Esophagus squamous epithelium (tissue), 5 donors: ENCODE measurements at places on chromosomes 5 and 9.

DNA sequence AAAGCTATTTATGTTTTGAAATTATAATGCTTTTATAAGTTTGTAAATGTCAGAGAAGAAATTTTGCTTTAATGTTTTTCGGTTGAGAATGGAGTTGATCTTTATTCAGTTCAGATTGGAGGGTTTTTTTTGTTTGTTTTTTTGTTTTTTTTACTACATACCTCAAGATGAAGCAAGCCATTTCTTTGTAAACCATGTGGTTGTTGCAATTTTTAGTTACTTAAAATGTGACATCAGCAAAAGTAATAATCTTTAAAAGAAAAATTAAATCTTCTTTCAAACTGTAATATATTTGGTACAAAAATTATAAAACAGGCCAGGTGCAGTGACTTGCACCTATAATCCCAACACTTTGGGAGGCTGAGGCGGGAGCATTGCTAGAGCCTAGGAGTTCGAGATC is 102.6 kb downstream of the CDC42SE2 start:
- DNase-seq, result no peak

DNA sequence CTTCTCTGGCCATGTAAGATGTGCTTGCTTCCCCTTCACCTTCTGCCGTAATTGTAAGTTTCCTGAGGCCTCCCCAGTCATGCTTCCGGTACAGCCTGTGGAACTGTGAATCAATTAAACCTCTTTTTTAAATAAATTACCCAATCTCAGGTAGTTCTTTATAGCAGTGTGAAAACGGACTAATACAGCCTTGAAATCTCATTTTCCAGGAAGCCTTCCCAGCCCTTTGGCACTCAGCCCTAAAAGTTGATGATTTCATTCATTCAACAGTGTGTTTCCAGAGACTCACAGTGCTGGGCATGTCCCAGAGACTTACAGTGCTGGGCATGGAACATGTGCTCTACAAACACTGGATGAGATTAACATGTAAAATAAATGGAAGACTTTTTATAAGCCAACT is 135.8 kb downstream of the DCP2 start:
- DNase-seq, result no peak

- DNase-seq, result no peak
Observed at GRCh38 chr5:133118741-133119140, 66.9 kb downstream of the HSPA4 start.

- DNase-seq, result no peak
Observed at GRCh38 chr5:169503886-169504285, 79.7 kb upstream of the SPDL1 start.

- DNase-seq, result no peak
Observed at GRCh38 chr5:124001036-124001615, 489.1 kb downstream of the CSNK1G3 start.

DNA sequence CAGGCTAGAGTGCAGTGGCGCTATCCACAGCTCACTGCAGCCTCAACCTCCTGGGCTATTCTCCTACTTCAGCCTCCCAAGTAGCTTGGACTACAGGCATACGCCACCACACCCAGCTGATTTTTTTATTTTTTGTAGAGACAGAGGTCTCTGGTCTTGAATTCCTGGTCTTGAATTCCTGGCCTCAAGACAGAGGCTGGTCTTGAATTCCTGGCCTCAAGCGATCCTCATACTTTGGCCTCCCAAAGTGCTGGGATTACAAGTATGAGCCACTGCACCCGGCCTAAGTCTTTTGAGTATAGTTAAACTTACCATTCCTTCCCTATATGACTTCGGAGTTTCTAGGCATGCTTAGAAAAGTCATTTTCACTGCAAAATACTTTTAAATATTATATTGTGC is 29.4 kb downstream of the ECPAS start:
- no peak for DNase-seq

- DNase-seq, result no peak
Observed at GRCh38 chr5:176629853-176630680, at the start of the genes EIF4E1B and SNCB. EIF4E1B (plus strand) TSS chr5:176630675; CDS start chr5:176642788, 12,113 bp downstream. SNCB (minus strand) TSS chr5:176630534; CDS start chr5:176629654, 880 bp downstream.

DNA sequence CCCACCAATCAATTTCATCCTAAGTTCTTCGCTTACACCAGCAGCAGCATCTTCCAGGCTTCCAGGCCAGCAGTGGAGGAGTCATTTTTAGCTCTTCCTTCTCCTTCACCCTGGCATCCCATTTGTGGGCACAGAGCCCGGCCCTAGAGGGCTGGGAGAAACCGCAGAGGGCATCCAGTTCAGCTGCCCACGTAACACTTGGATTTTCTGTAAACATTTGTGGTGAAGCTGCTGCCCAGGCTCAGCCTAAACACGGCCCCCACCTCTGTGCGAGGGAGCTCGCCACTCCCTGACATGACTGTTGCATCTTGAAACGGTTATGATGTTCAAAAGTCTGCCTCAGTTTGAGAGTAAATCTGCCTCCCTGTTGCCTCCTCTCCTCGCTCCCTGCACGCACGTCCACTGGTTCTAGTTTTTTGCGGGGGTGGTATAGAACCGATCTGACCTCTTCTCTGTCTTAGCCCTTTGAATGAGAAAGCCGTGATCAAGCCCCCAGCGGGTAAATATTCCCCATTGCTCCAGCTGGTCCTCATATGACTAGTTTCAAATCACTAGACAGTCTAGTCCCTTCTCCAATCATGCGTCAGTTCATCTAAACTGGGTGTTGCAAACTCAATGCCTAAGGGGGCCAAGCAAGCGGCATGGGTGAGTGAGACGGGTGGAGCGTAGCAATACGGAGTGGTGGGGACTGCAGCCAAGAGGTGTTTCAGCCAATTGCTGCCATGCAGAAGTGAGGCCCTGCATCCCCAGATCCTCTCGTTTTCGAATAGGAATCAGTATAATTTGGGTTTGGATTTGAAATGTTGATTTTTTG is 34.9 kb upstream of the N4BP3 start:
- DNase-seq, result no peak

- no peak for DNase-seq
Observed at GRCh38 chr5:32834251-32834650, 123.1 kb downstream of the NPR3 start.

DNA sequence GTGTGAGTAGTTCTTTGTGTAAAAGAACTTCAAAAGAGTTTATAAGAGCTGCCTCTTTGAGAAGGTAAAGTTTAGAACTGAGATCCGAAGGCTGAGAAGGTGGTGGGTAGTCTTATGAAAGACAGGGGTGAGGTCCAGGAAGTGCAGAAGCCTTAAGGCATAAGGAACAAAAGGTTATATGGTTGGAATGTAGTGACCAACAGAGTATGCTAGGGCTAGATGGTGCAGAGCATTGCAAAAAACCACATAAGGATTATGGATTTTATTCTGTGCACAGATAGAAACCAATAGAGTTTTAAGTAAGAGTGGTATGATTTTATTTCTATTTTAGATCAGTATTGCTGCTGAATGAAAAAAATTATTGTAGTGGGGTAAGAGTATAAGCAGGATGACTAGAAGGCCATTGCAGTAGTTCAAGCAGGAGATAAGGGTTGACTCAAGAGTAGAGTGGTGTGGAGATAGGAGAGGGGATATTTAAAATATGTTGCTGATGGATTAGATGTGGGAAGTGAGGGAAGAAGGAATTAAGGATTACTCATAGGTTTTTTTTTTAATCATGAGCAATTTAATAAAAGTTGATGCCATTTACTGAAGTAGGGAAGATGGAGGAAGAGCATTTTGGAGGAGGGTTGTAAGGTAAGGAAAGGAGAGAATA is 3.7 kb downstream of the RECK start:
- no peak for DNase-seq

DNA sequence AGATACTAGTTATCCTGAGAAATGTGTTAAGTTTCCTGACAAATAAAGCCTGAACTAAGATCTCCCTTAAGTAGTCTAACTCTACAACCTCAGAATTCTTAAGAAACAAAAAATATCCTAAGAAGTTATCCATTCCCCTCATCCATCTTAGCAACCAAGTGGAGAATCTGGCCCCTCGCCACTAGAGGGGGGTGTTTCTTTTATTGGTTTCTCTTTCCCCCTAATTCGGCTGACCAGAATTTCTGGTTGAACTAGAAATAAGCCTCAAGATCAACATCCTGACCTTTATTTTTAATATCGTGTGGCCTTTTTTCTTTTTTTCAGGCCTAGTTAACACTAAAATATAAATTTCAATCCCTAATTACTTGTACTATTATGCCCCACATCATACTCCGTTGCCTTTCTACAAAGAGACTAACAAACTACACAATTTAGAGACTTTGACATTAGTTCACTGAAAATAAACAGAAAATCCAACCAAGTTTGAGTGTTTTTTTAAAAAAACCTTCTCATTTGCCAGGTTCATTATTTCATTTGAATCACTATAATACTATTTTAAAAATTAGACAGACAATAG is 14.3 kb upstream of the NR4A3 start:
- no peak for DNase-seq

- no peak for DNase-seq
Observed at GRCh38 chr9:110588296-110588695, 8.8 kb upstream of the SVEP1 start.

GRCh38 chr5:135466178-135467050 is 14.3 kb upstream of the TIFAB start:
- no peak for DNase-seq

GRCh38 chr5:74055486-74056106 is 429.6 kb downstream of the ARHGEF28 start:
- no peak for DNase-seq

- no peak for DNase-seq
Observed at GRCh38 chr9:106065579-106066214, 371.4 kb downstream of the TMEM38B start.

GRCh38 chr5:30918171-30918570 is 275.3 kb upstream of the CDH6 start:
- no peak for DNase-seq

GRCh38 chr5:38257308-38258041 is 884 bp upstream of the EGFLAM start:
- DNase-seq, result no peak

- no peak for DNase-seq
Observed at GRCh38 chr5:113108485-113108884, 131.9 kb downstream of the DCP2 start.

DNA sequence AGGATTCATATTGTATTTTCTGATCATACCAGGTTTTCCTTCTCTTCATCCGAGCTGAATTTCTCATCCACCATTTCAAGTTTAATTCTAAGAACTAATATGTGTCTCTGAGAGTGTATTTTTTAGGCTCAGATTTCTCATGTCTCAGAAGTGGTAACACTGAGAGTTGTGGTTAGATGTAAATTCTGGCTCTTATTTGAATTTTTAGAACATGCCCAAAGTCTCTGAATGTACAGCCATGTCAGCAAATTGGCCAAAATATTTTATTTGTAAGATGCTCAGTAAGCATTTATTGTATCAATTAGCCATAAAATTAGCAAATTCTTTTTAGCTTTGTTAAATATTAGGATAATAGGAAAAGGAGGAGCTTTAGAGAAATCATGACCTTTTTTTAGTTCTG is 16.6 kb downstream of the SV2C start:
- no peak for DNase-seq

DNA sequence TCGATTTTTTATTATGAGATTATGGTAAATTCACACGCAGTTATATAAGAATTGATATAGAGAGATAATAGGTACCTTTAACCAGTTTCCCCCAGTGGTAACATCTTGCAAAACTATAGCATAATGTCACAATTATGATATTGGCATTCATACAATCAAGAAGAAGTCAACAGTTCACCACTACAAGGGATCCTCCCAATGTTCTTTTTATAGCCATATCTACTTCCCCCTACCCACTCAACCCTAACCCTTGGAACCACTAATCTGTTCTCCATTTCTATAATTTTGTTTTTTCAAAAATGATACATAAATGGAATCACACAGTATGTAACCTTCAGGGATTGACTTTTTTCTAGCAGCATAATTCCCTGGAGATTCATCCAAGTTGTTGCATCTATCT is 9.8 kb downstream of the ACTL7B start:
- no peak for DNase-seq

DNA sequence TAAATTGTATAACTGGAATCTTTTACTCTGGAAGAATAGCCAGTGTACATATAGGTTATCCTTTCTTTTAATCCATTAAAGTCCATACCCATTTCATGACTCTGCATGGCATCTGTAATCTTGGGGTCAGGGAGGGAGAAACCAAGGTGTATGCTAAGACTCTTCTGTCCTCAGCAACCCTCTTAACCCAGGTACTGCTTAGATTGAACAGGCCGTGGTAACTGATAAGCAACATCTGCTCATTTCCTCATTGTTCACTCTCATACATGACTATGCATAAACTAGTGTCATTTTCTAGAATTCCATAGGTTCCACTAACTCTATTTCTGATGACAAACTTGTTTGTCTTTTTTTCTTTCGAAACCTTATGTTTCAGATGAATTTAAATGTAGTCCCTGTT is 69.3 kb upstream of the IFNE start:
- no peak for DNase-seq

DNA sequence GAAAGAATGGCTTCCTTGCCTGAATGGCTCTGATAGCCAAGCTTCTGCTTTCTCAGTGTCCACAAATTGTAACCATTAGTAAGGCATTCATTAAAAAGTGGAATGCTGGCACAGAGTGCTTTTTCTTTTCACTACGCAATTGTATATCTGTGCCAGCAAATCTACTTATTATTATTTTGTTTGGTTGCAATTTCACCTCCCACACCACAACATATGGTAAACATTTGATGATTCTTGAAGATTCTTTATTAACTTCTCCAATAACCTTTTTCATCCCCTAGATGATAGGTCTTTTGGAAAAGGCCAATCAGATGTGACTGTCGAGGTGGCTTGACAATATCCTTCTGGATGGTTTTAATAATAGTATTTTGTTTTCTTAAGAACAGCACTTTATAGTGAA is 234.1 kb downstream of the TMEM38B start:
- DNase-seq, result no peak
